NCI-H2227 treated with DMSO at 0.1 percent for 48 hours (cell line): ENCODE measurements at places on chromosomes 2 and 18.

GRCh38 chr2:100399714-100400113, 17.8 kb downstream of the CHST10 start:
- DNase-seq: no peak

GRCh38 chr2:55869637-55870325, 53.8 kb downstream of the EFEMP1 start:
- DNase-seq: no peak

DNA sequence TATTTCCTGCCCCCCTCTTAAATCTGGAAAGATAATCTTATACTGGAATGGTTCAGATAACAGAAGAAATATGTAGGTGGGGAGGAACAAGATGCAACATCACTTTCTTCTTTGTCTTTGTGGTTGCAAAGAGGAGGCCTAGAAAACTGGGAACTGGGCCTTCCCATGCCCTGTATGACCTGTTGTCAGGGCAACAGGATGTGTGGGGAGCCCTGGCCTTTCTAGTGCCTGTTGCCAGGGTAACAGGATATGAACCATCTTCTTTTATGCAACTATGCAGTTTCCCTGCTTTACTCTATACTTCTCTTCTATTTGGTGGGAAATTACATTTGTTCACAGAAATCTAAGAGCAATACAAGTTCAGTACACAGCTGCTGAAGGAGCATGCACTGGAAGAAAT, 79.8 kb upstream of the PDE1A start:
- DNase-seq: no peak

DNA sequence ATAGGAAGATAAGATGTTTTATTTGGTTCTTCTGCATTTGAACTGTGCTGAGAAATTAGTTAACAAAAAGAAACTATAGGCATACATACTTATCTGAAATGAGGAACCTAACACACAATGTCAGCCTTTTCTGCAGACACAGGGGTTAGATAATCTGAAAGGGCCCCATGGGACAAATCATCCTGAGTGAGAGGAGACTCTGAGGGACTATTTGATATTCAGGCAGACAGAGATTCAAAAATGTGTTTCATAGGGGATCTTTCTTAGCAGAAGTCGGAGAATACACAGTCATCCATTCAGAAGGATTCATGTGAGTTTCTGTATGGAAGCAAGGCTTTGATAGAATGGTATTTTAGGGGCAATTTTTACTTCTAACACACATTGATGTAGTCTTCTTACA, 79.1 kb downstream of the NCKAP5 start:
- no peak for DNase-seq

GRCh38 chr18:51235009-51235789, 37.7 kb upstream of the MEX3C start:
- no peak for DNase-seq

GRCh38 chr2:174863183-174863582, 98.9 kb upstream of the CHRNA1 start:
- DNase-seq: no peak

- no peak for DNase-seq
These were observed 3.2 kb downstream of the ANKRD44 start for GRCh38 chr2:197307236-197307932.

- DNase-seq: no peak
These were observed 22.2 kb upstream of the TMEM87B start for GRCh38 chr2:112032689-112033465.

GRCh38 chr2:158586491-158586890, 129.7 kb downstream of the PKP4 start:
- no peak for DNase-seq

- no peak for DNase-seq
These were observed 3.3 kb upstream of the GPBAR1 start for GRCh38 chr2:218257390-218257981.

DNA sequence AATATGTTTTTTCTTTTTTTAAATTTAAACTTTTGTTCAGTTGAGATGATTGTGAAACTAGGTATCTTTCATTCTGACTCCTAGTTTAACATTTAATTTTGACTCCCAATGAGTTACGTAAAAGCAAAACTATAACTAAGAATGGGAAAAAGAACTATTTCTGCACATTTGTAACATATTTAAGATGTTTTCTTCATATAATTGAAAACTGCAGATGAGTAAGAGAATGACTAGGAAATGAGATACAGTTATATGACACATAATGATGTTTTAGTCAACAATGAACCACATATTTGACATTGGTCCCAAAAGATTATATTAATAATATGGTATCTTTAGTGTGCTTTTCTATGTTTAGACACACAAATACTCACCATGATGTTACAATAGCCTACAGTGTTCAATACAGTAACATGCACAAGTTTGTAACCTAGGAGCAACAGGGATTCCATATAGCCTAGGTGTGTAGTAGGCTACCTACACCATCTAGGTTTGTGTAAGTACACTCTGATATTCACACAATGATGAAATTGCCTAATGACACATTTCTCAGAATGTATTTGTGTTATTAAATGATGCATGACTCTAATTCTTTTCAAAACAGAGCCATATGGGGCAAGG, 12.6 kb downstream of the ERMN start:
- no peak for DNase-seq

- DNase-seq: no peak
These were observed 87.3 kb downstream of the HNRNPLL start for GRCh38 chr2:38515155-38516074.

- no peak for DNase-seq
These were observed 3.8 kb downstream of the CATIP start for GRCh38 chr2:218360453-218360852.

GRCh38 chr18:54532222-54532621, 58.8 kb upstream of the DYNAP start:
- DNase-seq: no peak

DNA sequence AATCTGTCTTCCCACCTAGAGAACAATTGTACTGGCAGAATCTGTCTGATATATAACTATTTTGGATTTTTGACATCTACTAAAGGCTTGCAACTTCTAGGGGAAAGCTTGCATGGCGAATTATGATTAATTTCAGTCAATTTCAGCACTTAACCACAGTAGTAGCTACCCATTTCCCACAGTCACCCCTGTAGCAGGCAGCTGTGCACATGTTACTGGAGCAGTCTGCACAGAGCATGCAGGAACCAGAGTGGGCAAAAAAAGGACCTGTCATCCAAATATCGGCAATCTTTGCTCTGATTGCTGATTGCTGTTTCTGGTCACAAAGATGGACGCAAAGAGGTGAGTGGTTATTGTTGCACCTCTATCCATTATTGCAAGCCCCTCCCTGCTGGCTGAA, 473.3 kb downstream of the SPAG16 start:
- no peak for DNase-seq

- no peak for DNase-seq
These were observed 95.7 kb downstream of the TEX51 start for GRCh38 chr2:126994340-126994777.

GRCh38 chr2:20471902-20472559, 25.2 kb downstream of the RHOB start:
- no peak for DNase-seq

DNA sequence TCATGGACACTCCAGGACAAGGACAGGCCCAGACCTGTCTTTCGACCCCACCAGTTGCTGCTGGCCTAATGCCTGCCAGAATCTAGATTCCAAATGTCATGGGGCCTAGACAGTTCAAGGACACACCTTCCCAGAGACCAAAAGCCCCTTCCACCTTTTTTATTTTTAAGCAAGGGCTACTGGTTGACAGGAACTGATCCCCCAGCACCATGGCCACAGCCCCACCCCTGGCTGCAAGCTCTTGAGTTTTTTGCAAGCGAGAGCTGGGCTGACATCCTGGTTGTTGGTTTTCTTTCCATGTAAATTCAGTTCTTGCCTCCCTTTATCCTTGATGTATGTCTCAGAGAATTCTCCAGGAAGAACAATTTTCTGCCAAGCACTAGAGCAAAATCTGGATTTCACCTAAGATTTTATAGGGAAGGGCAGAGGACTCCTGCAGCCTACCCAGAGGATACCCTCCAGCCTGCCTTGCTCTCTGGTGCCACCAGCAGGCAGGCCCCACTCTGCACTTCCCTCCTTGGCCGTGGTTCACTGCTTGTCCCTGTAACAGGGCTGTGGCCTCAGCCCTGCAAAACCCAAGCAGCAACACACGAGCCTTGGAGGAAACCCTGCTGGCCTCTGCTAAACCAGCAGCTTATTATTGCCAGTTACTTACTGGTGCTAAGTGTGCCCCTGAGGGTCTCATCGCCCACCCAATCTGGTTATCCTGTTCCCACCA, 97.7 kb downstream of the TWIST2 start:
- no peak for DNase-seq

- no peak for DNase-seq
These were observed 83.6 kb downstream of the SESTD1 start for GRCh38 chr2:179181002-179181401.

DNA sequence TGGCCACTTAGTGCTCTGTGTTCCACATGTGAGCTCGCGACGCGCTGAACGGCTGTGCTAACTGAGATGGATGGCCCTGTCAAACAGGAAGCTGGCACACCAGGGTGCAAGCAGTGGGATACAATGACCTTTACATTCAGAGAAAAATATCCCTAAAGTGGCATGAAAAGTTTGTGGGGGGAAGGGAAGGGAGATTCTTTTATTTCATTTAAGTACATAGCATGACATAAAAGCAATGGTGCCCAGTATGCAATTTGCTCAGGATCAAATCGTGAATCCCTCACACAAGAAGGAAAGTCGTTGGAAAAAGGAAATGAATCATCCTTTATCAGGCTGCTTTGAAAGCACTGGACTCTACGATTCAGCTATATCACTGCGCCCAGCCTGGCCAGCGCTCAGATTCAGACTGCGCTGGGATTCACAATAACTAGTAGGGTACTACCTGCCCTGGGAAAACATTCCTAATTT, 26.0 kb downstream of the SATB2 start:
- DNase-seq: no peak

GRCh38 chr2:219436491-219436890, 1.8 kb downstream of the SPEG start:
- no peak for DNase-seq

DNA sequence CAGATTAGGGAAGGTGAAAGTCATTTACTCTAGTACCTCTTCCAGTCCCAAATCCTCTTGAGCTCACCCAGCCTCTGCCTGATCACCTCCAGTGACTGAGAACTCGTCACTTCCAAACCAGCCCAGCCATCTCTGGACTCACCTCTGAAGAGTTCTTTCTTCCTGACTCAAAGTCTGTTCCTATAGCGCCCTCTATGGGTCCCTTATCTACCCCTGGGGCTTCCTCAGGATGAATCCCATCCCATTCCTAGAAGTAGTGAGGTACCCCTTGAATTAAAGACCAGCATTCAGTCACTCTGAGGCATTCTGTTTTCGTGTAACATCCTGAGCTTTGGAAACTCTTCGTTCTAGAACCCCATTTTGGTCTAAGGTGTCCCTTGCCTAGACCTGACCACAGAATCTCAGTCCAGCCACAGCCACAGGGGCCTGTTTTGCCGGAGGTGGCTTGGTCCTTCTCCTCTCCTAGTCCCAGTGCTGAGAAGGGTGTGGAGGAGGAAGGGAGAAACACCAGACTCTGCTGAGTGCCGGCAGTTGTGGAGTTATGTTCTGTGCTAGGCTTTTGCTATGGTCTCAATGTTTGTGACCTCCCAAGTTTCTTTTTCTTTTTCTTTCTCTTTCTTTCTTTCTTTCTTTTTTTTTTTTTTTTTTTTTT, 32.7 kb downstream of the SIX3 start:
- DNase-seq: peak; percentile 11

DNA sequence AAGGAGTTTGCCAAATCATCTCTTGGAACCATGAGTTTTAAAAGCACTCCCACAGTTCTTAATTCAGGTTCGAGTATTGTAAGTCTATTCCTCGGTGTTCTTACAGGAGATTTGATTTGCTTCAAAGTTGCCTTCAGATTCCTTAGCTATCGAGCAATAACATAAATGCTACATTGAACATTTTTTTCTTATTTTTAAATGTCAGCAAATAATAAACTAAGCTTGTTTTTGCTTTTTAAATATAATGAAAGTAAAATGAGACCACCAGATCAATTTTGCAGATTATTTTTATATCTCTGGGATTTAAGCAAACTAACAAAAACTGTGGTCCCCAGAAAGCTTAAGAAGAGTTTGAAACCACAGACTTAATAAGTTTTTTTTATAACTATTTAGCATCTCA, 195.5 kb downstream of the LNPK start:
- no peak for DNase-seq

GRCh38 chr18:48767090-48767690, 183.6 kb downstream of the SMAD7 start:
- DNase-seq: peak; percentile 15

- no peak for DNase-seq
These were observed 74.4 kb downstream of the MAP3K20 start for GRCh38 chr2:173150087-173150486.

DNA sequence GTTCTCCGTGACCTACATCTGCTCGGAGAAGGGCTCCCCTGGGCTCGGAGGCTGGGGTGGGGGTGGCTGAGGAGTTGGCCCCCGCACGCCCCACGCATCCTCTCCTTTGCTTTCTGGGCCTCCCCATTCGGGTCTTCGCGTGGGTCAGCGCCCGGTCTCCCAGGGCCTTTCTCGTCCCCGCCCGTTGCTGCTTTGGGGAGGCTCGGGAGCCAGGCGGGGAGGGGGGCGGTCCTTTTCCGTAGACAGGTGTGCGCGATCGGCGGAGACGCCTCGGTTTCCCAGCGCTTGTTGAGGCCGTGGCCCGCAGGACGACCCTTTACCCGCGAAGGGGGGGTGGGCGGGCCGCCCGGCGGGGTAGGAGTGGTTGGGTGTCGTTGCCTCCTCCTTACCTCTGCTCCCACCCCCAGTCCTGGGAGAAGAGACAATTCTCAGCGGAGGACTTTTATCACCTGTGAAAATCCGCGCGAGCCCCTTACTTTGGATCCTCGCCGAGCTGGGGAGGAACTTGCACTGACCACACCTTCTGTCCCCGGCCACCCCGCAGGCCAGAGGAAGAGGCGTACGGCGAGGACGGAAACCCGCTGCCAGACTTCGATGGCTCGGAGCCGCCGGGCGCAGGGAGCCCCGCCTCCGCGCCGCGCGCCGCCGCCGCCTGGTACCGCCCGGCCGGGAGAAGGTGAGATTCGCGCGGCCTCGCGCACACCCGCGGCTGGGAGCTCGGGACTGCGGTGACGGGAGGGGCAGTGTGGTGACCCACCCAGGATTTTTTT, 2.6 kb downstream of the ADCYAP1 start:
- DNase-seq: no peak

GRCh38 chr2:52779446-52779845, 988.2 kb upstream of the CHAC2 start:
- no peak for DNase-seq

DNA sequence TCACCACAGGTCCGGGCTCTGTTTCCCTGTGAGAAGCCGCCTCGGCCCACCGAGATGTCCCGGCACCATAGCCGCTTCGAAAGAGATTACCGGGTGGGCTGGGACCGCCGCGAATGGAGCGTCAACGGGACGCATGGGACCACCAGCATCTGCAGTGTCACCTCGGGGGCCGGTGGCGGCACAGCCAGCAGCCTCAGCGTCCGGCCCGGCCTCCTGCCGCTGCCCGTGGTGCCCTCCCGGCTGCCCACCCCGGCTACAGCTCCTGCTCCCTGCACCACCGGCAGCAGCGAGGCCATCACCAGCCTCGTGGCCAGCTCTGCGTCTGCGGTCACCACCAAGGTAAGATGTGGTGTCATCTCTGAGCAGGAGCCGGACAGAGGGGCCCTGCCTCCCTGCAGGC, 177.2 kb downstream of the KLHL29 start:
- DNase-seq: no peak
